ENCODE measurements at places on chromosomes 4 and X.

GRCh38 chr4:102405821-102406401, 60.6 kb upstream of the SLC39A8 start:
- no peak for DNase-seq

DNA sequence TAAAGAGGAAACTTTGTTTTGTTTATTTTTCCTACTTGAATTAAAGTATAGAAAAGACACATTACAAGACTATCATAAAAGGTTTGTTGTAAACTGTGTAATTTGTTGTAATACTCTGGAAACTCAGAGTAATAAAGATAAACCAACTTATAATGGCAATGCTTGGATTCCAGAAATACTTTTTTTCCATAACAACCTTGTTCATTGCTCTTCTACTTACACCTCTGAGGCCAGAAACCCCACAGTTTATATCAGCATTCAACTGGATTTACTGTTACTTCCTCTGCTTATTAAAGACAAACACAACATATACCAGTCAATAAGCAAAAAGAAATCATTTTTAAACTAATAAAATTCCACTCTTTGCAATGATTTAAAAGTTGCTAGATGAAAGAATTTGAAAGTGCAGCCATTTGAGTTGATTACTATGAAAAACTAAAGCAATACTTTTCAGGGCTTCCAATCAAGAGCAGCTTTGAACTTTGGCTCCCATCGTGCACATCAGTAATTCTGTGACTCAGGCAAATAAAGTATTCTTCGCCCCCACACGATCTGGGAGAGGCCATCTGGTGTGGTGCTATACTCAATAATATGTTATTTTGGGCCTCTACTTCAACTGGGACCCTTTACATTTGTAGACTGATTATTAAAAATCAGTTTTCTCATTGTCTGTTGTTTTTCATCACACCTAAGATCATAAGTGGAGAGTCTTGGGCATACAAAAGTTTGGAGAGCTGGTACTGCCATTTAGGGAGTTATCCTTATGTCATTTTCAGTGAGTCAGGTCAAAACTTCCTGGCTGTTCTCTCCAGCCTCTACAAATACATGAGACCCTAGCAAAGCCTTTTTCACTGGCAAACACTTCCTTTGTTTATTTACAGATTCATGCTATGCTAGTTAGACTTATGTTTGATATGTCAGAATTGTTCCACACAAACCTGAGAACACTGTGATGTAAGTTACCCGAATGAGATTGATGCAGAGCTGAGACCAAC, 20.5 kb downstream of the DDIT4L start:
- DNase-seq: no peak

DNA sequence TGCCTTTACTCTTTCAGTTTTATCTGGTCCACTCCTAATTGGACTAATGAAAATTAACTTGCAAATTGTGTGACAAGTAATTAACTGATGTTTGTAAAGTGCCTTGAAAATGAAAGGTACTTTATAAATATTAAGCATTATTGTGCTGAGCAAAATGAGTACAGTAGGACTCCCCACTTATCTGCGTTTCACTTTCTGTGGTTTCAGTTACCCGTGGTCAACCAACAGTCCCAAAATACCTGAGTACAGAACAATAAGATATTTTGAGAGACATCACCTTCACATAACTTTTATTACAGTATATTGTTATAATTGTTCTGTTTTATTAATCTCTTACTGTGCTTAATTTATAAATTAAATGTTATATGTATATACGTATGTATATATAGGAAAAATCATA, 27.4 kb upstream of the JADE3 start:
- DNase-seq: no peak

DNA sequence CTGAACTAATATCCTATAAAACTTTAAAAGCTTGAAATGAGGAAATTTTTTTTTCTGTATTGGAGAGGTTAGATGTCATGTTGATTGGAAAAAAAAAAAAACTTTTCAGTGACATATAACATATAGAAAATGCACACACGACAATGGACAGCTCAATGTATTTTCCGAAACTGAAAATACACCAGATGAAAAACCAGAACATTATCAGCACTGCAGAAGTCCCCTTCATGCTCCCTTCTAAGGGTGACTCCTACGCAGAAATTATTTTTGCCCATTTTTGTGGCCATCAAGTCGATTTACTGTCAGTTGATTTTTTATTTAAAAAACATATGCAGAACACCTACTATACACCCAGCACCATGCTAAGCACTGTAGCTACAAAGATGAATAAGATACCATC, 148.3 kb downstream of the APBB2 start:
- no peak for DNase-seq

DNA sequence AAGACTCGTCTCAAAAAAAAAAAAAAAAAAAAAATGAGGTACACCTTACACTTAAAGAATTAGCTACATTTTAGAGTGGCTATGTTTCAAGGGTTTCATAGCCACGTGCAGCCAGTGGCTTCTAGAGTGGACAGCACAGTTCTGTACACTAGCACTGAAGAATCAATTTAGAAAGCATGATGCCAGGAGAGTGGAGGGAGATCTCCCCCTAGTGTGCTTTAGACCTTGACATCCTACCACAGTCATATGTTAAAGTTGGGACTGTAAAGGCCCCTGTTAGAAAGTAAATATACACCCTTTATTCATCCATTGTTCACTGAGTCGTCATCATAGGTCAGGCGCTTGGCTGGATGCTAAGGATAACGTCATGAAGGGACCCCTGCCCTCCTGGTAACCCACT, 179.4 kb downstream of the QDPR start:
- no peak for DNase-seq

- no peak for DNase-seq
Measured at GRCh38 chr4:163613383-163613782, 118.9 kb downstream of the TMA16 start.

DNA sequence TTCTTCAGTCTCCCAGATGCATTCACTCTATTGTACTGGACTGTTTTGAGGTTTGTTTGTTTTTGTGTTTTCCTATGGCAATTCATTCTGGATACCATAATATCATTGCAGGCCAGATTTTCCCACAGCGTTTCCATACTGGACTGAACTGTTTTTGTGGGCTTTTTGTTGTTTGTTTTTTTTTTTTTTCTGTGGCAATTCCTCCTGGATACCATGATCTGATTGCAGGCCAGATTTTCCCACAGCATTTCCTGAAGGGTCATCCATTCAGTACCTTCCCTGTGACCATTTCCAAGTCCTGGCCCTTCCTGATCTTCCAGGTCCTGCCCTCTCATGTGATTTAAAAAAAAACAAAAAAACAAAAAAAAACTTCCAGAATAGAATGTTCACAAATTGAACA, 33.9 kb upstream of the FAM241A start:
- DNase-seq: no peak

GRCh38 chr4:73434311-73434710, 1.7 kb upstream of the AFP start:
- DNase-seq: no peak

- no peak for DNase-seq
Measured at GRCh38 chr4:1882850-1883271, 11.7 kb downstream of the NSD2 start.

GRCh38 chr4:6446538-6447451, 25.6 kb downstream of the PPP2R2C start:
- DNase-seq: no peak

- DNase-seq: no peak
Measured at GRCh38 chr4:99490286-99490685, 20.5 kb upstream of the C4orf17 start.

GRCh38 chr4:6957994-6958393, 48.4 kb downstream of the TBC1D14 start:
- no peak for DNase-seq

- DNase-seq: no peak
Measured at GRCh38 chrX:85591536-85591935, 212.1 kb upstream of the POF1B start.

GRCh38 chr4:8238036-8238511, 31.5 kb upstream of the HTRA3 start:
- DNase-seq: no peak

DNA sequence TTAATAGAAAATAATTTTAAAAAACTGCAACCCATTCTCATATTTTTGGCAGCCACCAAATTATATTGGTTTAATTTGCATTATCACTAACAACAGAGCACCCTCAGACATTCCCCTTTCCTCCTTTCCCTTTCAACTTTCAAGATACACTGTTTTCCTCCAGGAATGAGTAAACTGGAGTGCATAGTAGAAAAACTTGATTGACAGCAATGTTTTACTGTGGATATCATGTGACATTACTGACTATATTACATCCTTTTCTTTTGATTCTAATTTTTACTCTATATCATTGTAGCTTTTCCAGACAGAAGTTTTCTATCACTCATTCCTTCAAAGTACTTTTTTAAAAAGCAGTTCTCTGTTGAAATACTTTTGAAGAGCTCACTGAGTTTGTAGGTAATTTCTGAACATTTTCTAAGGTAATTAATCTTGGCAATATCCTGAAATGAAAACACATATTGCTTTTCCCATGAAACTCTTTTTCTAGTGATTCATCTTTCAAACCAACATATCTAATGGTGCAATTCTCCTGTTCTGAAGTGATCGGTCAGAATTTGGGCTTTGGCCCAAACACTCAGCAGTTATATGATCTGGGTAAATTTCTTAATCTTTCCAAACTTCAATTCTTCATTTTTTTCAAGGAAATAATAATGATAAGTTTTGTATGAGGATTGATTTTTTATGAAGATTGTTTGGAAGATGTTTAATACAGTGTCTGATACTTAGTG, 920.4 kb upstream of the EPHA5 start:
- DNase-seq: no peak

- DNase-seq: no peak
Measured at GRCh38 chr4:48167538-48168263, 33.7 kb upstream of the TXK start.

DNA sequence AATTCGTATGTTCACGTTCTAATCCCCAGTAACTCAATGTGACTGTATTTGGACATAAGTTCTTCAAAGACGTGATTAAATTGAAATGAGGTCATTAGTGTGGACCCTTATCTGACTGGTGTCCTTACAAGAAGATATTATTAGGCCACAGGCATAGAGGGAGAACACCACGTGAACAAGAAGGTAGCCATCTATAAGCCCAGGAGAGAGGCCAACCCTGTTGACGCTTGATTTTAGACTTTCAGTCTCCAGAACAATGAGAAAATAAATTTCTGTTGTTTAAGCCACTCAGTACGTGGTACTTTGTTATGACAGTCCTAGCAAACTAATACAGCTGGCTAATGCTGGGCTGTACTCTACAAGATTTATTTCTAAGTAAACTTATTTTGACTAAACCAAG, 1.5 kb upstream of the EIF1AX start:
- DNase-seq: no peak

DNA sequence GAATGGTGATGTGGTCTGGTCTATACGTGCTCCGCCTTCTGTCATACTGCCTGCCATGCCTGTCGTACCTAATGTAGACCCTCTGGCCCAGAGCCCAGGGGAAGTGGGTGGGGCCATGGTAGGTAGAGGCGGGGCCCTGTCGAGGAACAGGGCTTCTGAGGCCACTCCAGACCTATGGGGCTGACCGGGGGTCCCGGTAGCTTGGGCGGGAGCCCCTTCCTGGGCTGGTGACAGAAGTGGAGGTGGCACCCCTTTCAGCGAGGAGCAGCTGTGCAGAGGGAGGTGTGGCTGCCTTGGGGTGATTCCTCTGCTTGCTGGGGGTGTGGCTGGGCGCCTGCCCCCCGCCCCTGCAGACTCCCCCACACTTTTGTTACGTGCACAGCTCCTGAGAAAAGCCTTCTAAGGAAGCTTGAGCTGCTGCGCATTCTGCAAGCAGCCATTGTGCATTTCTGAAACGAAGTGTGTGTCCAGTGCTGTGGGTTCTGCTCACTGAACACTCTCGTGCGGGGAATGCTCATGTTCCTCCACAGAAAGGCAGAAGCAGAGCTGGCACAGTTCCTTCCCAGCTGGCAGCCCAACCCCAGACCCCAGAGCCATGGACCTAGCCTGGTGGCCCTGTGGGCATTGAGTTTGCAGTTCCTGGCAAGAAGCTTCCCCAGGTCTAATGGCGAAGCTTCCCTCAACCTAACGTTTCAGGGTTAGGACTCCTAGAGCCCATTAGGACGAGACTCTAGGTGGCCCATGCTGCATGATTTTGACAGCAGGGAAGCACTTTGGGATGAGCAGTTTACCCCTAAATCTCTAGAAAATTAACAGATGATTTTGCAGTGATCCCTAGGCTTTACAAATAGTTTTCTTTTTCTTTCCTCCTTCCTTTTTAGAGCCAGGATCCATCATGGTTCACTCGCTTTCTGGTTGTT, 72.7 kb upstream of the HGFAC start:
- DNase-seq: no peak

- no peak for DNase-seq
Measured at GRCh38 chrX:36978886-36979285, 29.3 kb upstream of the FAM47C start.

- no peak for DNase-seq
Measured at GRCh38 chr4:7827566-7827965, 112.1 kb downstream of the AFAP1 start.

DNA sequence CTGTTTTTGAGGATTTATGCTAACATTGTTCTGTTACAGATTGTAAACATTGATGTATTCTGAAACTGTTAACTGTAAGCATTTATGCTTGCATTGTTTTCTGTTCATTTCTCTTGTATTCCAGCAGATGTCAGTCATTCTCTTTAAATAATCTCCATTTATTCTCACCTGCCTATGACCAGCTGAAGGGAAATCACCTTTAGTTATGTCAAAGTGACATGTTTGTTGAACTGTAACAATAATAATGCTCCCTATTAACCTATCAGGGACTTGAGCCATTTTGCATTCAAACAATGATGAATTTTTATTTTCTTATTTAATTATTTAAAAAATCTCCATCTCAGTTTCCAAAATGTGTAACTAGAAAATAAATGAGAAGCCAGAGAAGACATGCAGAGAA, 58.0 kb downstream of the SPCS3 start:
- DNase-seq: no peak

GRCh38 chrX:118526149-118526548, 30.5 kb downstream of the DOCK11 start:
- DNase-seq: no peak

GRCh38 chrX:86028681-86029080, 18.7 kb downstream of the CHM start:
- no peak for DNase-seq

GRCh38 chr4:55352726-55353125, 6.7 kb downstream of the SRD5A3 start:
- DNase-seq: no peak

- DNase-seq: no peak
Measured at GRCh38 chrX:136159611-136160025, 12.3 kb downstream of the FHL1 start.

DNA sequence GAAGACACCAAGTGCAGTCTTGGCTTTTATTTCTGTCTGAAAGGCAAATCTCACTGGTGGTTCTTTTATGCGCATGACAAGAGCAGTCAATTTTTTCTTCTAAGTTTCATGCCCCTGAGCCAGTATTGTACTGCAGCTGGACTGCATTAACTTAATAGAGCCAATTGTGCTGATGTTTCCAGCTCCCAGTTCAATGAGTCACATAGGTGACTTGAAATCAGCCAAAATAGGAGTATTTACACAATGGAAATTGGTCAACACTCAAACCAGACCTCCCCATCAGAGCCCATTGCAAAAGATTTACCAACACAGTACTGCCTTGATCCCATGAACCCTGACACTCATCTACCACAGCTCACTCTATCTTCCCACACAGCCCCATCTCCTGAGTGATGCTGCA, 100.3 kb upstream of the GUCY1A1 start:
- DNase-seq: no peak
